Stomach (tissue), 19 donors: ENCODE measurements at places on chromosomes 3 and 15. TPM values are rescaled to one million over a fixed set of nuclear protein-coding genes. Genes with fewer than 3 reads are reported as not detected.

ARRDC4 gene
- 33.2 TPM for polyA plus RNA-seq

KCNMB2 gene
- 1.1 TPM for polyA plus RNA-seq

FMN1 gene
- polyA plus RNA-seq, result 4.1 TPM

SLC6A20 gene
- not detected for polyA plus RNA-seq

GRAMD1C gene
- 9.3 TPM for polyA plus RNA-seq

DNA sequence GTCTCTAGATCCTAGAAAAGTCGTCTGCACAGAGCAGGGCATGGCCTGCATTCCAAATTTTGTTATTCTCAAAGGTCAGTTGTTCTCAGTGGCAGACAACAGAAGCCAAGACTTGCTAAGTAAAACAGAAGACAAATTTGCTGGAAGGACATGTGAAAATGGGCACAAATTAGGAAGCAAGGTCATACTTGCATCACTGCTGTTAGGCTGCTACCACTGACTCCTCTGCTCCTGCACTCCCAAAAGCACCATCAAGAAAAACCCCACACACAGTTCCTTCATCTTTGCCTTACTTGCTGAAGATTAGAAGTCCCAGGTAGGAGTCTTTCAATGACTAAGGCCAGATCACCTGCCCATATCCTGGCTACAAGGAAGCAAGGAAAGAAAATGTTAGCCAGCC, 69.9 kb upstream of the ATP2C1 start:
- no peaks in the 10 kb centered on the region for H3K27me3 ChIP-seq
- H3K27ac ChIP-seq, result no peak overlapping the region
- H3K4me3 ChIP-seq, result no peak overlapping the region
- no peak for DNase-seq
- no peaks in the 10 kb centered on the region for H3K4me1 ChIP-seq
- no peaks in the 10 kb centered on the region for H3K36me3 ChIP-seq

GRCh38 chr3:177150970-177151627, 46.2 kb downstream of the TBL1XR1 start:
- H3K27me3 ChIP-seq, result no peaks in the 10 kb centered on the region
- no peak overlapping the region for H3K27ac ChIP-seq
- peak; percentile 63 for DNase-seq
- H3K4me3 ChIP-seq, result no peak overlapping the region

GRCh38 chr3:55198554-55198953, 270.7 kb upstream of the LRTM1 start:
- no peaks in the 10 kb centered on the region for H3K36me3 ChIP-seq
- H3K4me1 ChIP-seq, result no peaks in the 10 kb centered on the region

GRCh38 chr15:48963524-48964113, at the start of gene SHC4:
TSS of gene SHC4 (minus strand) at chr15:48963919. CDS start at chr15:48963015, 904 bp downstream.
- H3K36me3 ChIP-seq, result no peaks in the 10 kb centered on the region
- H3K4me1 ChIP-seq, result no peaks in the 10 kb centered on the region
- DNase-seq, result peak; percentile 44
- H3K4me3 ChIP-seq, result peak within 1 kb of the TSS; percentile 43
- H3K27me3 ChIP-seq, result no peaks in the 10 kb centered on the region
- no peak within 1 kb of the TSS for H3K27ac ChIP-seq

GRCh38 chr15:32825219-32825618, 107.4 kb downstream of the GREM1 start:
- no peak overlapping the region for H3K4me3 ChIP-seq
- no peak for DNase-seq
- no peaks in the 10 kb centered on the region for H3K27me3 ChIP-seq
- H3K27ac ChIP-seq, result no peak overlapping the region

DNA sequence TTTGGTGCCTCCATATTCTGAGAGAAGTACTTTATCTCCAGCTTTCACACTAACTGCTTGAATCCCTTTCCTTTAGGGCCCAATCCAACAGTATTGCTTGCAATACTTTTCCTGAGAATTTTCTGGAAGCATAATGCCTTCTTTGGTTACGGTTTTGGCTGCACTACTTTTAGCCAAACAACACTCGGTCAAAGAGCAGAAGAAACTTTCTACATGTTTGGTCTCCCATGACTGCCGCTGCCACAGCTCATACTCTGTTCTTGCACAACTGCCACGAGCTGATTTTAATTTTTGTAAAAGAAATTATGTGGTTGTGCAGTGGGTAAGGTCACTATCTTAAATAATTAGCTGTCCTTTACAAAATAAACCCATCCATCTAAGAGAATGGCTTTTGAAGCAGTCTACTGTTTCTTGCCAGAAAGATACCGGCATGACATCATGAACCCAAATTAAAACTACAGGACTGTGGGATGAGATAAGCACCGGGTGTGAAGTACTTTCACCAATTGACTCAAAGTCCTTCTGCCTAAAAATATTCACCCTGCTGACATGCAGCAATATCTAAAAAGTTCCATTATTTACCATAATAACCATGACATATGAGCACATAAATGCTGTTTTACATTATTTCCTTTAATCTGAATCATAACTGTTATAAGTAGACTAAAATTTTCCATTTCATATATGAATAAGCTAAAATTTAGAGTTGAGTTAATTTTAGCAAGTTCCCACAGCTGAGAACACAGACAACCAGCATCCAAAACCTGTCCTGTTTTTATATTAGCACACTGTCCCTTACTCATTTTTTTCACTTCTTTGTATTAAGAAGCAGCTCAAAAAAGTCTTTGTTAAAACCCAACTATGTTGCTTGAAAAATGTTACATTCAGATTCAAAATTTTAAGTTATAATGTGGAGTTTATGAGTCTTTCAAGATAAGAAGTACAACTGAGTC, 1154.3 kb downstream of the EPHA3 start:
- no peak overlapping the region for H3K27ac ChIP-seq
- no peak for DNase-seq
- H3K4me3 ChIP-seq, result no peak overlapping the region

GRCh38 chr3:33313331-33313730, 36.1 kb downstream of the FBXL2 start:
- DNase-seq, result no peak
- H3K4me1 ChIP-seq, result no peaks in the 10 kb centered on the region
- no peak overlapping the region for H3K27ac ChIP-seq
- no peak overlapping the region for H3K4me3 ChIP-seq
- no peaks in the 10 kb centered on the region for H3K36me3 ChIP-seq
- H3K27me3 ChIP-seq, result no peaks in the 10 kb centered on the region

- no peak overlapping the region for H3K27ac ChIP-seq
- no peak overlapping the region for H3K4me3 ChIP-seq
- no peaks in the 10 kb centered on the region for H3K27me3 ChIP-seq
Measured at GRCh38 chr3:126606001-126606400, 47.3 kb upstream of the C3orf22 start.

DNA sequence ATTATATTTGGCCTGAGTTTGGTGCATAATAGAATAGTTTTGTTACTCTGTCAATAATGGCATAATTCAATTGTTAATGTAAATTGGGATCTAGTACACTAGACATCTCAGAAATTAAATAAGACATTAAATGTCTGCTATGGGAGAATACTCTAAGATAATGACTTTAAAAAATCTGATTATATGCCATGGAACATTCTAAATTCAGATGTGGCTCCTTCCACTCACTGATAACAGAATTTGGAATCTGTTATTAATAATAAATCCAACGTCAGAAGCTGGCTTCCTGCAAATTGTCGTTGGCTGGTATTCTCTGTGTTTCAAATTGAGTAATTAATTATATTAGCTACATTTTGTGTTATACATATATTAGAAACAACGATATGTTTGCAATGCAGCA, 258.1 kb downstream of the CNTN6 start:
- no peaks in the 10 kb centered on the region for H3K27me3 ChIP-seq
- no peak overlapping the region for H3K4me3 ChIP-seq
- H3K27ac ChIP-seq, result no peak overlapping the region
- H3K36me3 ChIP-seq, result no peaks in the 10 kb centered on the region

- H3K36me3 ChIP-seq, result peaks cover 77% of the 10 kb centered on the region
- peak overlapping the region; percentile 74 for H3K4me3 ChIP-seq
- no peak overlapping the region for H3K27ac ChIP-seq
Measured at GRCh38 chr3:186787642-186788481, 4.5 kb downstream of the EIF4A2 start.

GRCh38 chr3:115659253-115660220, 36.2 kb downstream of the GAP43 start:
- peak overlapping the region; percentile 71 for H3K4me3 ChIP-seq
- no peaks in the 10 kb centered on the region for H3K36me3 ChIP-seq
- H3K4me1 ChIP-seq, result peaks cover 27% of the 10 kb centered on the region
- H3K27me3 ChIP-seq, result no peaks in the 10 kb centered on the region
- peak overlapping the region; percentile 87 for H3K27ac ChIP-seq

DNA sequence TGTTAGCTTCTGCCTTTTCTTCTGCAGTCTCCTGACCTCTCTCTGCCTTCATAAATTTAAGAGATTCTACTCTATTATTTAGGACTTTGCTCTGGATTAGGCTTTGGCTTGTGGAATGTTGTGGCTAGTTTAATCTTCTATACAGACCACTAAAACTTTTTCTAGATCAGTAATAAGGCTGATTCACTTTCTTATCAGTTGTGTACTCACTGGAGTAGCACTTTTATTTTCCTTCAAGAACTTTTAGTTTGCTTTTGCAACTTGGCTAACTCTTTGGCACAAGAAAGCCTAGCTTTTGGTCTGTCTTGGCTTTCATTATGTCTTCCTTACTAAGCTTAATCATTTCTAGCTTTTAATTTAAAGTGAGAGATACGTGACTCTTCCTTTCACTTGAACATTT, 265.5 kb upstream of the TBC1D5 start:
- H3K36me3 ChIP-seq, result no peaks in the 10 kb centered on the region
- H3K4me1 ChIP-seq, result no peaks in the 10 kb centered on the region
- H3K4me3 ChIP-seq, result no peak overlapping the region

DNA sequence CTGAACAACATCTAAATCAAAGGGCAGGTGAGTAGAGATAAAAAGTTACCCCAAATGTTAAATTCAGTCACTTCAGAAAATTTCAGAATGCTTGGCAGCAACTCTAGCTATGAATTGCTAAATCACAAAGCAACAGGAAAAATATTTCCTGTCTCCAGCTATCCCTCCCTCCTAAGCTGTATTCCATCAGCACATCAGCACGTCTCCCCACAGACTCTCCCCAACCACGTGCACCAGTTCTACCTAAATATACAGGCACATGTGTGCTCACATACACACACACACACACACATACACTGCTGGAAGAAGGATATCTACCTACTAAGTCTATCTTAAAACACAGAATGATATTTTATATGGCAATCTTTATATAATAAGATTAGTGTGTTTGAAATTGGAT, 177.1 kb upstream of the ARHGEF26 start:
- H3K36me3 ChIP-seq, result no peaks in the 10 kb centered on the region
- H3K4me3 ChIP-seq, result no peak overlapping the region
- no peak for DNase-seq
- no peak overlapping the region for H3K27ac ChIP-seq
- no peaks in the 10 kb centered on the region for H3K27me3 ChIP-seq

DNA sequence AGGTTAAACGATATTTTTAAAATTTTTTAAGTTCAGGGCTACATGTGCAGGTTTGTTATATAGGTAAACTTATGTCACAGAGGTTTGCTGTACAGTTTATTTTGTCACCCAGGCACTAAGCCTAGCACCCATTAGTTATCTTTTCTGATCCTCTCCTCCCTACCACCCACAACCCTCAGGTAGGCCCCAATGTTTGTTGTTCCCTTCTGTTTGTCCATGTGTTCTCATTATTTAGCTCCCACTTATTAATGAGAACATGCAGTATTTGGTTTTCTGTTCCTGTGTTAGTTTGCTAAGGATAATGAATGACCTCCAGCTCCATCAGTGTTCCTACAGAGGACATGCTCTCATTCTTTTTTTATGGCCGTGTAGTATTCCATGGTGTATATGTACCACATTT, 14.9 kb downstream of the FAM162A start:
- DNase-seq, result no peak
- peaks cover 18% of the 10 kb centered on the region for H3K36me3 ChIP-seq
- H3K27me3 ChIP-seq, result no peaks in the 10 kb centered on the region
- H3K4me1 ChIP-seq, result no peaks in the 10 kb centered on the region
- H3K4me3 ChIP-seq, result no peak overlapping the region

- peaks cover 38% of the 10 kb centered on the region for H3K4me1 ChIP-seq
- H3K4me3 ChIP-seq, result peak overlapping the region; percentile 78
- H3K27ac ChIP-seq, result peak overlapping the region; percentile 87
- H3K27me3 ChIP-seq, result no peaks in the 10 kb centered on the region
Measured at GRCh38 chr3:121835465-121835801, 424 bp downstream of the EAF2 start.

DNA sequence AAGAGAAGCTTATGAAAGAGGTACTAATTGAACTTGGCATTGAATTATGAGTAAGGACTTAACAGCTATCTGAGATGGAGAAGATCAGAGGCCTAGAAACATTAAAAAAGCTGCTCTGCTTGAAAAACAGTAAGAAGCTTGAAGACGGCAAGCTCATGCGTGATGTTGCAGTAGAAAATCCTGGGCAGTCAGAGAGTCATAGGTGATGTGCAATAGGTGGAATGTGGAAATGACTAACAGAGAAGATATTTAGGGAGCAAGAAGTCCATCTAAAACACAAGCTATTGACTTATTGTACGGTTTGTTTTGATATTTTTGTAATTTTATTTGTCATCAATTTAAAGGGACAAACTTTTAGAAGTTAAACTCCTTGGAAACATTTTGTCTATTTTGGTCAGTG, 1101.4 kb downstream of the ROBO2 start:
- no peak for DNase-seq
- no peaks in the 10 kb centered on the region for H3K36me3 ChIP-seq
- no peaks in the 10 kb centered on the region for H3K27me3 ChIP-seq
- no peaks in the 10 kb centered on the region for H3K4me1 ChIP-seq

DNA sequence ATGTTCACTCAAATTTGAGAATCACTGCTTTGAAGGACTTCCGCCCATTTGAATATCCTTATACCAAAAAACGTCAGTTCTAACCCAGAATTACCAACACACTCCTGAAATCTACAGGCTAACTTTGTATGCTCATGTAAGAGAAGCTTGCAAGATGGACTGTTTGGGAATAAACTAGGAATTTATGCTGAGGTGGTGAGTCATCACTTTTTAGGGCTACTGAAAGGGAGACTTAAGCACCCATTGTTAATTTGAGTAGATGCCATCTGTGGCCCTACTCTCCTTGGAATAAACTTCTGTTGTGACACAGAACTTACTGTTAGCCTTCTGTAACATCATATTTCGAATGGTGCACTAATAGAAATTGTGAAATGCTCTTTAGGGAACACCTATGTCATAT, 74.6 kb downstream of the FGF12 start:
- no peaks in the 10 kb centered on the region for H3K27me3 ChIP-seq
- H3K27ac ChIP-seq, result no peak overlapping the region
- no peak overlapping the region for H3K4me3 ChIP-seq
- no peaks in the 10 kb centered on the region for H3K4me1 ChIP-seq
- DNase-seq, result no peak

DNA sequence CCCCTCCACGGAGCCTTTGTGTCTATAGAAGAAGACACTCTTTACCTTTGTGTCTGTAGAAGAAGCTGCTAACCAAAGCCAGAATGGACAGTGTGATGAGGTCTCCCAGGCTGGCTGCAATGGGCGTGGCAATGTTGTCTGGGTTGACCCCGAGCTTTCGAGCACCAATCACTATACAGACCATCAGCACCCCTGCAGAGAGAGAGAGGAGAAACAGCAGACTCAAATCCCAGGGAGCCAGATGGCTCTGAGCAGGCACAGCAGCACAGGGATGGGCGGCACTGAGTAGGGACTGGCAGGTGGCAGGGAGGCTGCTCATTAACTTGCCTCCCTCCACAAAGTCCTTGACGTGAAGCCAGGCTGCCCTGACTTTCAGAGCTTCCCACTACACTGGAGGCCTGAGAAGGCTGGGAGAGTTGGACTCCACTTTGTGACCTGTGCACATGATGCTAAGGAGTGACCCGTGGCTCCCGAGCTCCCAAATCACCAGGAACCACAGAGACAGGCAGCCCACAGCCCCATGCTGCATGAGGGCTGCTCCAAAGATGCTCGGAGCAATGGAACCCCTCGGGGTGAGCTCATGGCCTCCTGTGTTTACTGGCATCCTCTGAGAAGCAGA, 53.9 kb downstream of the ROPN1B start:
- peaks cover 80% of the 10 kb centered on the region for H3K36me3 ChIP-seq
- no peak for DNase-seq
- no peak overlapping the region for H3K4me3 ChIP-seq
- no peaks in the 10 kb centered on the region for H3K4me1 ChIP-seq
- H3K27me3 ChIP-seq, result no peaks in the 10 kb centered on the region
